Spleen (tissue), 13 donors: ENCODE measurements at places on chromosomes 12 and 14.
A peak's percentile ranks its signal among the peaks of the same experiment; 100 is the strongest.

DNA sequence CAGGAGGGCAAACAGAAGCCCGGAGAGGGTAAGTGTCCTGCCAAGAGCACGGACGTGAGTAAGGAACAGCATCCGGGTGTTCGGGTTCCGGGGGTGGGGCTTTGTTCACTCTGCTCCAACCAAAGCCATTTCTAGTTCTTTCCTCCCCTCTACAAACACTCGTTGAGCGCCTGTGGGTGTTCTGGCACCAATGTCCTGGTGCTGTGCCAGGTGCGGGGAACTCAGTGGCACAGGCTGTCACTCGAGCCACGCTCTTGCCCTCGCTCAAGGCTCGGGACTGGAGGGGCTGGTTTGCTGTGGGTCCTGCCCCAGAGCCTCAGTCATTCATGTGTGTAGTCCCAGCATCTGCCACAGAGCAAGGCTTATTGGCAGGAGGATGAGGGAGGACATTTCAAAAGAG, 157.5 kb downstream of the CALM1 start:
- peak; percentile 62 for DNase-seq

GRCh38 chr12:92602930-92603623, 99.7 kb upstream of the PLEKHG7 start:
- no peak for DNase-seq

DNA sequence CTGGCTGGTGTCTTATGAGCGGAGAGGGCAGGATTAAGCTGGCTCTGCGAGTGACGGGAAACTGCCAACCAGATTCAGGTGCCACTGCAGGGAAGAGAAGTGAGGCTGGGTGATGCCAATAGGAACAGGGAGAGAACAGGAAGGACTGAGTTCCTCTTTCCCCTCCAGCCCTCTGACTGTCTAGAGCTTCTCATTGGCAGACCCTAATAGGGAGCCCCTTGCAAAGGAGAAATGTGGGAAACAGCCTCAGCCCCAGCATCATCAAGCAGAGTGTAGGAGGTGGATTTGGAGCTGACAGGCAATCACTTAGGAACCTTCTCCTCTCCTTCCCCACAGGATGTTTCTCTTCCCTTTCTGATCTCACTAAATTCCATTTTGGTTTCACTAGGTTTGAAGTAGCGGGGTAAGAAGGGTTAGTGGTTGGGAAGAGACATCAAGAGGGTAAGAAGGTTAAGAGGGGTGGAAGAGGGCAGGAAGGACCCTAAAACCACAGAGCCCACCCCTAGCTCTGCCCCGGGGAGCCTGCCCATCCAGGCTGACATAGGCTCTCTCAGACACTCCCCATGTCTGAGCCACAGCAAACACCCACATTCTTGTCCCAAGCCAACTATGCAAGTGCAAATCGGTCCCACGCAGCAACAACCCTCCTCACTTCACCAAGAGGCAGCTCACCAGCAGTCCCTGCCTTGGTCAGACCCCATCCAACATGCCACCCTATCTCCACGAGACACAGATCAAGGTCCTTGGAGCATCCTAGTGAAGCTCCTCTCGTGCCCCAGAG, 111.1 kb downstream of the STAB2 start:
- no peak for DNase-seq

DNA sequence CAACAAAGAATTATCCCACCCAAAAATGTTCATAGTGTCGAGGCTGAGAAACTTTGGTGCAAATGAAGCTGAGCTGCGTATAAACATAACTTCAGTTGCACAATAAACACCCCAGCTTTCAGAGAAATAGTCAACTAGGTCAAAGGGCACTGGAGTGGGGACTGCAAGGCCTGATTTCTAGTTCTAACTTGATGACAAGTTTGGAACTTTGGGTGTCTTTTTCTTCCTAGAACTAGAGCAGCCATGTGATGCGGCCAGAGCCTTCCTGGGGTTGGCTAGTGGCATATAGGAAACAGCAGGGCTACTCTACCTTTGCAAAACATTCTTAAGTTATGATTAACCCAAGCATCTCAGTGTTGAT, 298.4 kb upstream of the AMIGO2 start:
- no peak for DNase-seq

DNA sequence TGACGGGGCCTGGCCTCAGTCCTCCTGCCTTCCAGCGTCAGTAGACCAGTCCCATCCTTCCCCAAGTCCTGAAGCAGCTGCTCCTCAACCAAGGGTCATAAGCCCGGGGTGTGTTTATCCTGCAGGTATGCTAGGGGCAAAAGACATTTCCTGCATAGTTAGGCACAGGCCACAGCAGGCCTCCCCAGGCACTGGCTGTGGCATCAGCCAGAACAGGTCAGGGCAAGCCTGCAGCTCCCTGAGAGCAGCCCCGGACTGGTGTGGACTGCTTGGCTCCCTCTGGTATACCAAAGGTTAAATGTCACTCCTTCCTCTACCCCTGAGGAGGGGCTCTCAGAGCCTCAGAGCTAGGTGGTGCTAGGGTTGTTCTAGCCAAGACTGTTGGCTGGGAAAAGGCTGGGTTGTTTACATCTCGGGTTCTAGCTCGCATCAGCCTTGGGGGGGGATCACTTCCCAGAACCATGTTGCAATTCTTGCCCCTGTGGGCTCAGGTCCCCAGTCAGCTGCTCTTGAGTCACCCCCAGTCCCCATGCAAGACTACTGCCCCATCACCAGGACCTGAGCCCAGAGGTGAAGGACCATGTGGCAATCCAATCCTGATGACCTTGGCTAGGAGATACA, 2.9 kb downstream of the MMP14 start:
- DNase-seq = no peak

DNA sequence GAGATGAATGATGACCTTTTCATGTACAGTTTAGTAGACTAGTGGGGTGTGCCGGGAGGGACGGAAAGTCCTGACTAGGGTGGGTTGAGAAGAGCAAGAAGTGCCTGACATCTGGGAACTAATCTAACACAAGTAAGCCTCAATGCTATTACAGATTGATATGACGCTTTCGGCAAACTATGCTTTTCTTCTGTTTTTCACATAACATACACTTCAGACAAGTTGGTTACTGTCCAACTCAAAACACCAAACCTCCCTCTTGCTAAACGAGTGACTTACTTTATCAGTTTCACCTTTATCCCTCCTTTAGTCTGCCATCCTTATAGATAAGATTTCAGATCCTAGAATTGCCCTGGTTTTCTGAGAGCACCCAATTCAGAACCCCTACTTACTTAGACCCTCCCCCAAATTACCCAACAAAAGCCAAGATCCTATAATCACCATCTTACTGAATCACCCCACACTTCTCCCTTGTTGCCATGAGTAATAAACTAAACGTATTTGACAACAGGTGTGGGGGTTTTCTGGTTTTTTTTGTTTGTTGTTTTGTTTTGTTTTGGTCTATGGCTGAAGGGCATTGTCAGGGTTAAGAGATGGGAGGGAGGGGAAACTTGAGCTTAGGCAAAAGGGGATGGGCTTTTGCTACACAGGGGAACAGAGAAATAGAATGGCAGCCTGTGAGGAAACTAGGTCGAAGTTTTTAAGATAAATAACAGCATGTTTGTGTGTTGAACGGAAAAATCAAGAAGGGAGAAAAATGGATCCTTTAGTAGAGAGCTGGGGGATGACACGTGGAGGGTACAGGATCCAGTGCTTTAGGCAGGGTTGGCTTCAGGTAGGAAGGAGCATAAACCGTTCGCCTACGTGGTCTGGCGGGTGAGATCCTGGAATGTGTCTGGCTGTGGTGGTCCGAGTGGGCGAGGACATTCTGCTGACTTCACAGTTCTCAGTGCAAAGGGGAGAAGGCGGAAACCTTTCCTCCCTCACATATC, 6.1 kb upstream of the PSMA3 start:
- no peak for DNase-seq

DNA sequence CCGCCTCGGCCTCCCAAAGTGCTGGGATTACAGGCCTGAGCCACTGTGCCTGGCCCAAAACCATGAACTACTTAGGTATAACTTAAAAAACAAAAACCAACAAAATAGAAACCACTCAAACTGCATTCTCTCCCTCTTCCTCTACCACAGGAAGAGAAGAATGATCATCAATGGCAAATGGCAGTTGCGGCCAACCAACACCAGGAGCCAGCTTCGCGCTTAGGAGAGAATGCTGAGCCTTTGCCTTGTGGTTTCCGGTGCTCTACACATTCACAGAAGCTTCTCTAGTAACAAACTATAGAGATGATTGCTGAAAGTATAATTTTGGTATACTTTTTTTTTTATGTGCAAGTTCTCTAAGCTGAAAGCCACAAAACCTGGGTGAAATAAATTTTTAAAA, 17.1 kb downstream of the CATSPERB start:
- DNase-seq = no peak

DNA sequence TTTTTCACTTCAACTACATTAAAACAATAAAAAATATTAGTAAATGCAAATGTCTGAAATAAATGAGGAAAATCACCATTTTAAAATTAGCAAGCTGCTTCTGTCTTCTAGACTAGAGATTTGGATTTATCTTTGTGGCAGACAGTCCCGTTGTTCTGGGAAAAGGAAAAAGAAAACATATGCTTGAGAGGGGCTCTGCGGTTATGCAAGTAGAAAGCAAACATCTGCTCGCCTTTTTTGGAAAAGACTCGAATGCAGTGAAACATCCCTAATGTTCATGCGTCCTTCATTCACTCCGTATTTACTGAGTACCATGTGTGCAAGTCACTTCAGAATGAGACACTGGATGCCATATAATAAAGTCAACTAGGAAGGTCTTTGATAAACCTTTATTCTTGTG, 44.9 kb downstream of the IFNG start:
- DNase-seq = no peak

- DNase-seq = no peak
Observed at GRCh38 chr12:124954771-124955170, 34.2 kb downstream of the DHX37 start.

DNA sequence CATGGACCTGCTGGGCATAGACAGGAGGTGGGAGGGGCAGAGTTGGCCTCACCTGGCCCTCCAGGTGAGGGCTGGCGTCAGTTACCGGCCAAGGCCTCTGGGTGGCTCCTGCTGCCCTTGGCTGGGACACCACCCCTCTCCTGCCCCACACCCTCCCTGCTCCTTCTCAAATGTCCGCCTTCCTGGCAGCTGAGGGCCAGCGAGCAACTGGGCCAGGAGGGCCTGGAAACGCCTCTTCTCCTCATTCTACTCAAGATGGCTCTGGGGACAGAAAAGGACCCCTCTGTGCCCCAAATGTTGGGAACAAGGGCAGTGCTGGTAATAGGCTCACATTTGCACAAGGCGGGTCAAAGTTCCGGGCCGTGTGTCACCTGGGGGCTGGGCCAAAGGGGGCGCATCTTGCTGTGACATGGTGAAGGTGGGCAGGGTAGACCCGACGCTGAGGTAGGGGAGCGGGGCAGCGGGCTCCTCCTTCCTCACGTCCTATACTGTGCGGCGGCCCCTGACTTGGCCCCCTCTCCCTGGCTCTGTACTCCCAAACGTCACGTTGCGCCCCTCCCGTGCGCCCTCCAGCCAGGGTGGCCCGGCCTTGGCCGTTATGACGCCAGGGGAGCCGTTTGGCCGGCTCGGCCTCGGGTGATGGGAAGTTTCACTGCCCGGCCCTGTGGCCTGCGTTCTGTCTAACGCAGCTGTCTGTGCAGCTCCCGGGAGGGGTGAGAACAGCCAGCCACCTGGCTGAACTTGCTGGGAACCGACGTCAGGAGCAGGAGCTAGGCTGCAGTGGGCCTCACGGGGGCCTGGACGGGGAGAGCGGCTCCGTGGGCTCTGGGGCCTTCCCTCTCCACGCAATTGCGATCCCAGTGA, 18.0 kb upstream of the DLK1 start:
- no peak for DNase-seq

DNA sequence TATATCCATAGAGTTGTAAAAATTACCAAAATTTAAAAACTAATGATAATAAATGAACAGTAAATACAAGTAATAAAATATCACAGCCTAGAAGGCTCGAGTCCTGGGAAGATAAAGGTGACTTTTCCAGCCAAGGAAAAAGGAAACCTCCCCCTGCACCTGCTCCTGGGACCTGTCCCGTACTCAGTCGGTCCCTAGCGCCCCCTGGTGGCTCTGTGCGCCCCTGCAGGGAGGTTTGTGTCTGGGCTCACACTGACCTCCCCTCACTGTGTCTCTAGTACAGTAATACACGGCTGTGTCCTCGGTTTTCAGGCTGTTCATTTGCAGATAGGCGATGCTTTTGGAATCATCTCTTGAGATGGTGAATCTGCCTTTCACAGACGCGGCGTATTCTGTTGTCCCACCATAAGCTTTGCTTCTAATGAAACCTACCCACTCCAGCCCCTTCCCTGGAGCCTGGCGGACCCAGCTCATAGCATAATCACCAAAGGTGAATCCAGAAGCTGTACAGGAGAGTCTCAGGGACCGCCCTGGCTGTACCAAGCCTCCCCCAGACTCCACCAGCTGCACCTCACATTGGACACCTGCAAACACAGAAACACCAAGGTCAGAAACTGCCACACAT, 1030.4 kb downstream of the TMEM121 start:
- peak; percentile 91 for DNase-seq

DNA sequence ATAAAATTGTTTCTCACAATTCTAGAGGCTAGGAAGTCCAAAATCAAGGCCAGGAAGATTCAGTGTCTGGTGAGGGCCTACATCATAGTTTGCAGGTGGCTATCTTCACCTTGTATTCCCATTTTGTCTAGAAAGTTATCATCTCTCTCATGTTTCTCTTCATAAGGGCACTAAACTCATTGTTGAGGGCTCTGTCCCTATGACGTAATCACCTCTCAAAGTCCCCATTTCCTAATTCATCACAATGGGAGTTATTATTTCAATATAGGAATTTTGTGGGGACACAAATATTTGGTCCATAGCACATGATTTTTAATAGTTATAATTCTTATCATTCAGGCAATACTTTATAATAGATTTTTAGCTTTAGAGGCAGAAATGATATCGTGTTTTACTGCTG, 1509.2 kb upstream of the SEL1L start:
- no peak for DNase-seq

DNA sequence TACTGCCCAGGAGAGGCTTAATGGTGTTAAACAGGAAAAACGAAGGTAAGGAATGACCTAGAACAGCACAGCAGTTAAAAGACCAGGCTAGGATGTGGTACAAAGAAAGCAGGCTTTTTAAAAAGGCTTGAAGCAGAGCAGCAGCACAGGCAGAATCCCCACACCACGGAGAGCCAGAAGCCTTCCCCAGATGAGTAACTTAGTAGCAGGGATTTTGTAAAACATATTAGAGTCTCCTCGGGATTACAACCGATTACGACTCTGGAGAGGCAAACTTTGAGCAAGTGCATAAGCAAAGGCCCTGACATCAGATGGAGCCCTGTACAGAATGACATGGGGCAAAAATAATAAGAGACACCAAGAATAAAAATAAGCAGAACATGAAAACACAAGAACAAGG, 37.1 kb upstream of the DHRS4 start:
- DNase-seq = no peak

- no peak for DNase-seq
Observed at GRCh38 chr12:127774828-127775227, 492.1 kb upstream of the TMEM132C start.

DNA sequence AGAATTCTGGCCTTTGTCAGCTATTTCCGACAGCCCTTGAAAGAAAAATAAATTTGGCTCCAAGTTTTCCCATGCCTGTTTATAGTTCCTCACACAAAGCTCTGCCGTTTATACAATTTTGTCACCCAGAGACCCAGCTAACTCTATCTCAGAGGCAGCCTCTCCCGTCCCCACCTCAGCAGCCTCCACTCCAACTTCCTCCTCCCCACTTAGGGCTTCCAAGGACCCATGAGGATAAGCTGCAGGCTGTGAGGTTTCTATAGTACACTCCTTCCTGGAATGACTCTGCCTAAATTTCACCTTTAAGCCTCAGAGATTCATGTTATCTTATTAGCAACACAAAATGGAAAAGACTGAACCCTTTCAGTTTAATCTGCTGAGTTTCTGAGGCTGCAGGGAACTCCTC, 71.8 kb downstream of the TTC9 start:
- DNase-seq = no peak
